ENCODE measurements at places on chromosomes 4 and X. TPM values are rescaled to one million over a fixed set of nuclear protein-coding genes. Genes with fewer than 3 reads are reported as not detected.

Gene HAND2
- total RNA-seq: 0.21 TPM

GRCh38 chrX:53262918-53263394 is 18.4 kb downstream of the IQSEC2 start:
- DNase-seq: no peak

GRCh38 chr4:7403001-7403400 is 31.7 kb downstream of the PSAPL1 start:
- no peak for DNase-seq

GRCh38 chrX:31633349-31633748 is 561.5 kb upstream of the FTHL17 start:
- no peak for DNase-seq

Gene ADH1C
- 43.5 TPM for total RNA-seq

Gene MMRN1
- total RNA-seq: 32.3 TPM

- no peak for DNase-seq
Measured at GRCh38 chr4:158166701-158167100, 6.1 kb downstream of the GASK1B start.

Gene HSPA4L
- 5.6 TPM for total RNA-seq

Gene SPACA5
- not detected for total RNA-seq

- DNase-seq: peak; percentile 79
Measured at GRCh38 chrX:134990801-134991481, at the start of gene SMIM10. SMIM10 (plus strand) TSS chrX:134990991; CDS start chrX:134991096, 105 bp downstream.

GRCh38 chr4:164536814-164537213 is 217.1 kb upstream of the SMIM31 start:
- peak; percentile 76 for DNase-seq

DNA sequence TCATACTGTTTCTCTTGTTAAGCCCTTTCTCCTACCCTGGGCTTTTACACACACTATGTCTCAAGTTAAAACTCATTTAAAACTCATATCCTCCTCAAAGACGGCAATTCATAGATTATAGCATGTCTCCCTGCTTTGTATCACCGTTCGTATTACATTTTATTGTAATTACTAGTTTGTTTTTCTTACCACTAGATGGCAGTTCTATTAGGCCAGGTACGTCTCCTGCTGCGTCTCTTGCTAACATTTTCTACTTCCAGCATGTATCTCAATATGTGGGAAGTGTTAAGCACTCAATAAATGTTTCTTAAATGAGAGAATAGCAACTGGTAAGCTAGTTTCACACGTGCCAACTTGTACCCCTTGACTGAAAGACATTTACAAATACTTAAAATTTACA is 450.3 kb upstream of the PCDH7 start:
- no peak for DNase-seq

GRCh38 chrX:23364416-23364815 is 29.8 kb downstream of the PTCHD1 start:
- DNase-seq: no peak

Gene DACH2
- total RNA-seq: 2.6 TPM

DNA sequence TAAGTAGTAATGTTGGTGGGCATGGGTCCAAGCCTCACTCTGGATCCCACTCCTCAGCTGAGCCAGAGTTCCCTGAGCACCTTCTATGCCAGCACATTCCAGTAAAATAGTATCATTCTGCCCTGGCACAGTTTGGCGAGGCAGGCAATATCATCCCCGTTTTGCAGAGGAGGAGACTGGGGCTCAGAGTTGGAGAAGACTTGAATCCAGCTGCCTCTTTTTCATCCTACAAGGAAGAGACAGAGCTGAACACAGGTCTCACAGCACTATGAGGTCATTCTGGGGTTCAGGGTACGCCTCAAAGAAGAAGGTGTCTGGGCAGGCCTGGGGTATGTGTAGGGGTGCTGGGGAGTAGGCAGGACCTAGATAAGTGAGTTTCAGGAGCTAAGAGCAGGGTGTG is 103.9 kb upstream of the STX18 start:
- DNase-seq: no peak

Data from ureter (tissue), 1 donor.